ENCODE measurements at places on chromosomes 12 and 14.

DNA sequence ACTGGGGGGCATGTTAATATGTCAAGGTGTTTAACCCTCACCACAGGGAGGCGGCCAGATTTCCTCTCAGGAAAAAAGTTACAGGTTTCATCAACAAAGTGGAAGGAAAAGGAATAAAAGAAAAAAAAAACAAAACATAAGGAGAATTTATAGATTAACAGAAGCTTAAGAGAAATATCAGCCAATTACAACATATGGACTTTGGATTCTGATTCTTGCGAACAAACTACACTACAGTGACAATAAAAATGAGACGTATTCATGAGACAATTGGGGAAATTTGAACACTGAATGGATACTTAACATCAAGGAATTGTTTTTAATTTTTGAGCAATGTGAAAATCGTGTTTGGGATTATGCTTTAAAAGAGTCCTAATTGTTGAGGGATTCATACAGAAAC is 60.4 kb downstream of the CALM1 start:
- no peak for DNase-seq

GRCh38 chr12:107681836-107682820 is 3.5 kb upstream of the PWP1 start:
- DNase-seq, result no peak

- DNase-seq, result no peak
Measured at GRCh38 chr12:30754383-30754749, 385 bp downstream of the CAPRIN2 start.

DNA sequence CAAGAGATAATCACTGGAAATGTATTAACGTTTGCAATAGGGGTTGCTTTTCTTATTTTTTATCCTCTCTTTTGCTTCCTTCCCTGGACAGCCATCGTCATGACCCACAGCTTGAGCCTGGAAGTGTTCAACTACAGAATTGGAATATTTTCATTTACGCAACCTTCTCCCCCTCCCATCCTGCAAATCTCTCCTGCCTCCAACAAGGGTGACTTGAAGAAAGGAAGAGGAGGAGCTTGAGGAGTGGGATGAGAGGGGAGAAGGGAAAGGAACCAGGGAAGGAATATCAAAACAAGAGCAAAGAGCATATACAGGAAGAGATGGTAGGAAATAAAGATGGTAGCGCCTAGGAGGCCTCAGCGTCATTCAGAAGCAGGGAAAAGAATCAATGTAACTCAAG is 1.6 kb upstream of the MANSC4 start:
- peak; percentile 25 for DNase-seq

- no peak for DNase-seq
Measured at GRCh38 chr12:84738481-84738972, 174.1 kb downstream of the SLC6A15 start.

All from iPS-NIHi11 (cell line).